Omental fat pad (tissue), 4 donors: ENCODE measurements at places on chromosomes 4 and X.

DNA sequence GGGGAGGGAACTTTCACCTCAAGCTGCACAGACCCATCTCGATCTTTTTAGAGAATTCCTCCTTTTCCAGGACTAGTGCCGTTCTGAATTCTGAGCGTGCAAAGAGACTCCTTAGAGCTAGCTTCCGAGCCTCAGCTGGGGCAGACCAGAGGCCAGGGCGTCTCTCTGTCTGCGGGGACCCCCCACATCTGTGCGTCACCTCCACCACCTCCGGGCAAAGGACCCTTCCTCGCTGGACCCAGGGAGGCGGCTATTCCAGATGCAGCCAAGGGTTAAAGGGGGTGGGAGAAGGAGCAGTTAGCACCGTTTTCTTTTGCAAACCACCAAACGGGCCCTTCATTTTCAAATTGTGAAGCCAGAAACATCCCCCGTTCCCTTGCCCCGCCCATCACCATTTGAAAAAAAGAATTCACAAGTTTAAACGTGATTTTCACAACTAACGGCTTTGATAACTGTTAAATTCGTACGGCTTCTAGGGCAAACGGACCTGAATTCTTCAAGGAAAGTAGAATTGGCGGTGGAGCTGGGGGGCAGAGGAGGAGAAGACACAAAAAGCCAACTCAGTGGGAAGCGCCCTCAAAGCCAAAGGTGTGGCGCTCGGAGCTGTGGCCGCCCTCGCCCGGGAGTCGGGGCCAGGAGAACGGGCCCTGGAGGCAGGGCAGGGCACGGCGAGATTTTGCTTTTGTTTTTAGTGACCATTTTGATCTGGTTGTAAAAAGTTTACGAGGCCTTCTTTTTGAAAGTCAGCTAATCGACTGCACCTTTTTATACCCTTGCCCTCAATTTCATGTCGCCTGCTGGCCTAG, 3.3 kb upstream of the PDGFRA start:
- DNase-seq, result no peak

DNA sequence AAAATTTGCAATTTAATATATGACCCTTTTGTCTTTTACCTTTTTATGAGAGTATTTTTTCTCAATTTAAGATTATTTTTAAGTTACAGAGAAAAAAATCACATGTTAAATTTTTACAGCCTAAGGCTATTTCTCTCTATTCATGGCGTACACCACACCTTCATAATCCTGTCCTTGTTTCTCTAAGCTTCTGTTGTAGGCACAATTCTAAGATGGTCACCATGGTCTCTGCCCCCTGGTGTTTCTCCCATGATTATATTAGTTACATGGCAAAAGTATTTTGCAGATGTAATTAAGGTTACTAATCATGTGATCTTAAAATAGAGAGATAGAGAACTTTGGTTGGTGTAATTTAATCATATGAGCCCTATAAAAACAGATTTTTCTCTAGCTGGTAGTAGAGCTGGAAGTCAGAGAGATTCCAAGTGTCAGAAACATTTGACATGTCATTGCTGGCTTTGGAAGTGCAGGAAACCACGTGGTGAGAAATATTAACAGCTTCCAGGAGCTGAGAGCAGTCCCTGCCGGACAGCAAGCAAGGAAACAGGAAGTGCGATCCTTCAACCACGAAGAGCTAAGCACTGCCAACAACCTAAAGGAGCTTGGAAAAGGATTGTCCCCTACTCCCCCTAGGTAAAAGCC, 89.8 kb downstream of the EIF4E start:
- no peak for DNase-seq

DNA sequence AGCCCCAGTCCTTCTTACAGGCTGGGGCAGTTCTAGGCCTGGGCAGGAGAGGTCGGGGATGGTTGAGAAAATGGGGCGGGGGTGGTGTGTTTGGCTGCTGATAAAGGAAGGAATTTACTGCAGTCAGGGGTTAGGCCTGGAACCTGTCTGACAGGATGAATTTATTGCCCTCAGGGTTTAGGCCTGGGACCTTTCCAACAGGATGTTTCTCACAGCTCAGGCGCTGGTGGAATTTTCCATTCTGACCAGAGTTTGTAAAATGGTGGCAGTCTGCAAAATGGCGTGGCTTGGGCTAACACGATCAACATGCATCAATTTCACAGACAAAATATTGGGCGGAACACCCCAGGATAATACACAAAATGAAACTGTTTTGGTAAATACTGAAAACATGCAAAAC, 83.5 kb upstream of the SPIN4 start:
- no peak for DNase-seq

DNA sequence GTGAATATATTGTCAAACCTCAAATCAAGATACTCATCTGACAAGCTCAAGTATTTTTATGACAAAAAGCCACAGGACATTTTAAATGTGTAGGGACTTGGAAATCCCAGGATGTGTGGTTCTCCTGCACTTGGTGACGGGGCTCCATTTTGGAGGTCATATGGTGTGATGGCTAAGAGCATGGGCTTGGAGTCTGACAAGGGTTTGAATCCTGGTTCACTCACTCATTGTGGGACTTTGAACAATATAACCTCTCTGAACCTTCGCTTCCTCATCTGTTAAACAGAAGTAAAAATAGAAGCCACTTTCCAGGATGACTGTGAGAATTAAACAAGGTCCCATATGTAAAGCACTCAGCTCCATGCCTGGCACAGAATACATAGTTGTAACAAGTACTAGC, 99.6 kb downstream of the SMIM20 start:
- DNase-seq, result no peak

DNA sequence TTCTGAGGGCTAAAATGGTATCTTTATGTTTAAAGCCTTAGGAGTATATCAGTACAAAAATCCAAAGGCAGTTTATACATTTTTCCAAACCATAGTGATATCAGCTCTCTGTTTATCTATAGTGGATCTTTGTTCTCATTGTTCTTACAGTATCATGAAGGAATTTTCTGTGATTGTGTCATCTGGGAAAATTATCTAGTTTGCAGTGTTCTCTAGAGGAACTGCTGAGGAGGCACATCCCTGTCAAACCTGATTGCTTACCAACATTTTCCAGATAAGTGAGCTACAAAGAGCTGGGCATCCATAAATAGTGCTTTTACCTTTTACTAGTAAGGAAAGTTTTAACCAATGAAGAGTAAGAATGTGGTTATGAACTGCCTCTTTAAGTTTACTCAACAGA, 44.9 kb upstream of the SLC25A31 start:
- no peak for DNase-seq

DNA sequence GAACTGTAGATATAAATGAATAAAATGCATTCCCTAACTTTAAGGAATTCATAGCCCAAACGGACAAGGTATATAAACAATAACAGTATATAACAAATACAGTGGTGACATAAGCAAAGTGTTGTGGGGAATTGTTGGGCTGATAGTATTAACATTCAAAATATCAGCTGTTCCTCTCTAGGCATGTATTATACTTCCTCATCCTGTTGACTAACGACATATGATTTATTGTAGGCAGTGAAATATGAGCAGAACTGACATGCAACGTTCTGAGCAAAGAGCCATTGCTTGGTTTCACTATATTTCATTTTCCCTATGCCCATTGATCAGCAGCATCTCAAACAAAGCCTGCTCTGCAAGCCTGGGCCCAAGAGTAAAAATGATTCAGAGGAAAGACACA, 143.9 kb downstream of the PTCHD1 start:
- no peak for DNase-seq

GRCh38 chrX:40064055-40064597, 33.6 kb downstream of the BCOR start:
- DNase-seq, result no peak

DNA sequence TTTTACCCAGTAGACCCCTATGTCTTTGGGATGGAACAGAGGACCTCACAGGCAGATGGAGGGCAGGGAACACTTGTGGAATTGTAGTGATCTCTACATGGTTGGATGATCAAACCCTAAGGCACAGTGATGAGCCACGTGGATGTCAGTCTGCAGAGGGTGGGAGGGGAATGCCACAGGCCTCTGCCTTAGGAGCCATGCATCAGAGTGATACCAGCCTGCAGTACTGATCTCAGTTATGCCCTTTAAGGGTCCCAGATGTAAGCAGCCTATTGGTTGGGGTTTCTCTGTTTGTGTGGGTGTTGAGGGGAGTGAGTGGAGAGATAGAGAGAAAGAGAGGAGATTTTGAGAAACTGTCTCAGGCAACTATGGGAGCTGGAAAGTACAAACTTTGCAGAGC, 39.9 kb upstream of the XAGE1B start:
- DNase-seq, result no peak

- DNase-seq, result no peak
Measured at GRCh38 chr4:137531168-137531985, 917 bp downstream of the PCDH18 start.

- DNase-seq, result no peak
Measured at GRCh38 chr4:121584836-121585235, 111.9 kb downstream of the ANXA5 start.

- DNase-seq, result no peak
Measured at GRCh38 chr4:112381996-112382692, 85.0 kb downstream of the ALPK1 start.

DNA sequence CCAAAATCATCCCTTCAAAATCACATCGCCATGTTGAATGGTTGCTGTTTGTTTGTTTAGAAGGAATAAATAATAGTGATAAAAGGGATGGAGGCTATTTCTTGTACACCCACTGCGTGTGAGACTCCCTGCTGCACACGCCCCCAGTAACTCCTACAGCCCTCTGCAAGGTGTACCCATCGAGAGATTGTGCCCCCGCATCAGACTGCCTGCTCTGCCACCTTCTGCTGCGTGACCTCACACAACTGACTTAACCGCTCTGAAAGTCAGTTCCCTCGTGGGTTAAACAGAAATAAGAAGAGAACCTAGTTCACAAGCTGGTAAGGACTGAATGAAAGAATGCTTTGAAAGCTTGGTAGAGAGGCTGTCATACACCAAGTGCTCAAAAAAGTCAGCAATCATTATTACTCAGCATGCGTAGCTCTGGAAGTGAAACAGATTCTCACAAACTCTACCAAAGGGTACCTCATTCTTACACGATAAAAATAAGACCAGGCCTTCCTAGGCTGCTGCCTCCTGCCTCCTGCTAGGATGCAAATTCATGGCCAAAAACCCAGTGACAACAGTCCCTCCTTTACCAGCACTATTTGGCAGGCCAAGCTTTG, 147.1 kb downstream of the CPEB2 start:
- DNase-seq, result no peak

DNA sequence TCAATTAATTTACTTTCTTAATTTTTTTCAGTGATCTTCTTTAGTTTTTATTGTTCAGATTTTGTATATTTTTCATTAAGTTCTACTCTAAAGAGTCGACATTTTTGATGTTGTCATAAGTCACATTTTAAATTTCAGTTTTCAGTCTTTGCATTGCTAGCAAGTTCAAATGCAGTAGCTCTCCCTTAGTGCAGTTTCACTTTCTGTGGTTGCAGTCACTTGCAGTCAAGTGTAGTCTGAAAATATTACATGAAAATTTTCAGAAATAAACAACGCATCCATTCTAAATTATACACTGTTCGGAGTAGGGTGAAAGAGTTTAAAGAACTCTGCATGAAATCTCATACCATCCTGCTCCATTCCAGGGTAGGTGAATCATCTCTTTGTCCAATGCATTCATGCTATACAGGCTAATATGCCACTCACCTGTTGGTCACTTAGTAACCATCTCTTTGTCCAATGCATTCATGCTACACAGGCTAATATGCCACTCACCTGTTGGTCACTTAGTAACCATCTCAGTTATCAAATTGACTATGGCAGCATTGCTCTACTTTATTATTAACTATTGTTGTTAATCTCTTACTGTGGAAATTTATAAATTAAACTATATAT, 356.9 kb downstream of the STPG2 start:
- no peak for DNase-seq

DNA sequence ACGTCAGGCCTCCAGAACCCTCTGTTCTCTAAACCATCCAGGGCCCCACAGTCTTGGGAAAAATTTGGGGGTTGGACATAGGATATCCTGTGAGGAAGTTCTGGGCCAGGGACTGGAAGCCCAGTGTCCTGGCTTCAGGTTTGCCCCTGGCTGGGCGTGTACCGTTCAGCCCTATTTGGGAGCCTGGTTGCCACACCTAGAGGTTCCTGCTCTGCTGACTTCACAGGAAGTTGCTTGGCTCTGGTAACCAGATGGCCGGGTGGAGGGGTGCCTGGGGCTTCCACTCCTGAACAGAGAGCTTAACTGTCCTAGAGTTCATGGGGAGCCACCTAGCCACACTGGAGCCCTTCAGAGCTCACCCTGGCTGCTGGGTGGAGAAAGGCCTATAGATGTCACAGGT, 1.1 kb downstream of the TAFAZZIN start:
- DNase-seq, result no peak

GRCh38 chr4:24853142-24853541, 57.8 kb downstream of the SOD3 start:
- DNase-seq, result no peak

DNA sequence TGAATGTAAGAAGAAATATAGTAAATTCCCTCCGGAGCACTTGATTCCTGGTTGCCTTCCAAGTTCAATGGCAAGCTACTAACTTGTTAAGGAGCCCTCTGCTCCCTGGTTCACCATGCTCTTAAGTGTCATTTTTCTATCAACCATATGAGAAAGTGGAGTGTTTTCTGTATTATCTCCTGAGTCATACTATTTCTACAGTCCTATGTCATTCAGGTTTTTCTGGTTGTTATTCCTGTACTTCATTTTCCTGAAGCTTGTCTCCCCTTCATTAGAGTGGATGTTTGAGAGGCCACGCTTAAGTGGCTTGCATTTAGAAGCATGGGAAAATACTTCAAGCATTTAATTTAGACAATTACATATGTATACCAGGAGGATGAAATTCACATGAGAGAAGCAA, 14.7 kb upstream of the EPGN start:
- no peak for DNase-seq

- no peak for DNase-seq
Measured at GRCh38 chr4:67892905-67893304, 9.1 kb upstream of the TMPRSS11D start.

- DNase-seq, result no peak
Measured at GRCh38 chr4:125062115-125063050, 252.4 kb upstream of the FAT4 start.

- DNase-seq, result no peak
Measured at GRCh38 chr4:46804781-46805413, 104.1 kb downstream of the COX7B2 start.
